Activated CD4-positive, alpha-beta T cell treated with anti-CD3 and anti-CD28 coated beads, Interleukin-2, amount 50 U/mL, for 4 hours (primary cell): ENCODE measurements at places on chromosomes 2 and 18.

DNA sequence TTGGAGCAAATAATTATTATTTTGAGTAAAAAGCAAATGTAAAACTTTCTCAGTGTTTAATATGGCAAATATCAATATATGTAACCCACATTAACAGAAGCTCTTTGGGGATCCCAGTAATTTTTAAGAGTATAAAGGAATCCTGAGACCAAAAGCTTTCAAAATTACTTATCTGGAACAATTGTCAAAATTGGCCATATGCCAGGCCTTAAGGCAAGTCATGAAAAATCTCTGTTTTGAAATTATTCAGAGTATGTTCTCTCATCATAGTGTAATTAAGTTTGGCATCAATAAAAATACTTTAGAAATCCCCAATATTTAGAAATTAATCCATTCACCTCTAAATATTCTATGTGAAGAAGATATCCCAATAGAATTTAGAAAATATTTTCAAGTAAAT, 225.3 kb upstream of the ARL4C start:
- DNase-seq = no peak

DNA sequence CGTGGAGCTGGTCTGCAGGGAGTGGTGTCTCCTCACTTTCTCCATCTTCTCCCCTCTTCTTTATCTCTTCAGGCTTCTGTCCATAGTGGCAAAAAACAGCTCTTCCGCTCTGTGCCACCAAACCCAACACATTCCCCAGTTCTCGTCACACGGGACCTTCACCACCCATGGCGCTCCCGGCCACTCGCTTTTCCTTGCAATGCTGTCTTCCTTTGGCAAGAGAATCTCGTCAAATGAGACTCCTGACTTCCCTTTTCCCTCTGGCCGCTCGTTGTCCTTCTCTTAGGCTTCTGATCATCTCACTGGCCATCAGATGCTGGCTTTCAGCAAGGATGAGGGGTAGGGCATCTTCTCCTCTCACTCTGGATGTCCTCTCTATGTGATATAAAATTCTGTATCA, 72.9 kb downstream of the DCDC2C start:
- DNase-seq = no peak

GRCh38 chr2:86253424-86253823, 54.2 kb downstream of the MRPL35 start:
- no peak for DNase-seq

GRCh38 chr2:120969613-120970355, 234.1 kb downstream of the GLI2 start:
- DNase-seq = no peak

DNA sequence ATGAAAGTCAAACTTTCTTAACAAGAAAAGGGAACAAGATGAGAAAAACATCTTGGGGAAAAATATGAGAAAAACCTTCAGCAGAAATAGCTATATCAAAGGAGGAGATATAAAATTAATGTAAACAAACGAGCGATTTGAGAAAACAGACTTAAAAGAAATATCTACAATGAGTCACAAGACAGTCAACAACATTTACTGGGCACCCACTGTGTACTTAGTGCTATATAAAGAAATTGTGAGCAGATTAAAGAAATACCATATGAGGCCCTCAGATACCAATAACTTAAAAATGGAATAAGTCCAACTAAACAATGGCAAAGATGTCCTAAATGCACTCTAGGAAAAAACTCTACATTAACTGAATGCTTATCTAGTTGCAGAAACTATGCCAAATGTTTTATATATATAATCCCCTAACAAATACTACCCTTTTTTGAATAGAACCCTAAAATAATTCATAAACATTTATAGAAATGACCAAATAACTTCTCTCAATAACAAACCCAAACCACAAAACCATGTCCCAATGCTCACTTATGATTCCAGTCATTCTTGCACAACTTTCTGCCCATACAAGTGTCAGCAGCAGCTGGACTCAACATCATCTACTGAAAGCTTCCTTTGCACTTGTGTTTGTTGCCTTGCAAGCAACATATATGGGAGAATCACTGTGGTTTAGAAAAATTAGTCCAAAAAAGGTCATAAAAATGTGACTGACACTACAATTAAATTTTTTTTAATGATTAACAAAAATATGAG, 83.5 kb downstream of the COBLL1 start:
- no peak for DNase-seq

- no peak for DNase-seq
Measured at GRCh38 chr2:151614606-151615306, 119.5 kb downstream of the NEB start.

DNA sequence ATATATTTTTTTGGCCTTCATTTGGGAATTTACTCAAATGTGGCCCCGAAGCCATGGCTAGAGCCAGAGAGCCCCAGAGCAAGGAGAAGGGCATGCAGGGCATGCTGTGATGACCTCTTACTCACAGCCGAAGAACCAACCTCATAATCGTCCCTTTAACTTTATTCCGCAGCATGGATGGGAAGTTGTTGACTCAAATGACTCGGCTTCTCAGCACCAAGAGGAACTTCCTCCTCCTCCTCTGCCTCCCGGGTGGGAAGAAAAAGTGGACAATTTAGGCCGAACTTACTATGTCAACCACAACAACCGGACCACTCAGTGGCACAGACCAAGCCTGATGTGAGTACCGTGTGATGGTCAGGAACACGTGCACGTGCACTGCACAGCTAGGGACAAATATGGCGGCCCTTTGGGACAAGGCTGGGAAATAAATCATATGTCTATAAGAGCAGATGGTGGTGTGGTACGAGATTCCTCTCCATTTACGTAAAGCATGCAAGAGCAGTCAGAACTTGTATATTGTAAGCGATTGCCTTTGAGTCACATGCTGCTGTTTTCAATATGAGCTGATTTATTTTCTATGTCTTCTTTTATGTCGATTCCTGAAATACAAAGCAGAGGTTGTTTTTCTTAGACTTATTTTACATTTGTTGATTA, 280.9 kb downstream of the NEDD4L start:
- DNase-seq = no peak

DNA sequence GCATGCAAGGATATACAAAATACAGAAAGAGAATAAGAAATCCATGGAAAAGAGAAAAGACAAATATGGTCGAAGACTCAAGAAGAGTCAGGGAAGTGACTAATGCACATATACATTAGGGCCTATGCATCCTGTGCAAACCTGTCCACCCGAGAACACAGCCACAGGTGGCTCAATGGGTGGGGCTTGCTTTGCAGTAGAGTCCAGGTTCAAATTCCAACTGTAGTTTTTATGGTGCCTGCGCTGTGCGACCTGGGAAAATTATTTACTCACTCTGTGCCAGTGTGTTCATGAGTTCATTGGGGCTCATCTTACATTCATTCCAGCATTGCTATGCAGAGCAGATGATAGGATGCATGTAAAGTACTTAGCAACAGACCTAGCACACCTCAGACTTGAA, 244.7 kb downstream of the CTNNA2 start:
- no peak for DNase-seq

GRCh38 chr2:130241041-130241707, 42.9 kb upstream of the TUBA3E start:
- DNase-seq = no peak

DNA sequence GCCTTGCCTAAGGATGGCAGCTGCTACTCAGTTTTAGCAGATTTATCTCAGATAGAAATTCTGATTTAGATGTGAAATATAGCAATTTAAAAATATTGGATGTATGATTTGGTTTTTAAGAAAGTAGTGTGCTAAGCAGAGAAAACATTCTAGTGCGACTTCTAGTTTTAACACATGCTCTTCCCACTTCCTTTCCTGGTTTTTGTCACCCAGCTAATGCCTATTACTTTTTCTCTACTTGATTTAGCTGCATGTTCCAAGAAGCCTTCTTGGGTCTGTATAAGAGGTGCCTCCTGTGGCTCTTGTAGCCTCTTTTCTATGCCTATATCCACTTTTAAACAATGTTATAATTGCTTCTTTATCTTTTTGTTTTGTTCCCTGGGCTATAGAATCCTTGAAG, 53.0 kb downstream of the GPD2 start:
- no peak for DNase-seq

GRCh38 chr2:20525041-20526035, 78.5 kb downstream of the RHOB start:
- DNase-seq = no peak

DNA sequence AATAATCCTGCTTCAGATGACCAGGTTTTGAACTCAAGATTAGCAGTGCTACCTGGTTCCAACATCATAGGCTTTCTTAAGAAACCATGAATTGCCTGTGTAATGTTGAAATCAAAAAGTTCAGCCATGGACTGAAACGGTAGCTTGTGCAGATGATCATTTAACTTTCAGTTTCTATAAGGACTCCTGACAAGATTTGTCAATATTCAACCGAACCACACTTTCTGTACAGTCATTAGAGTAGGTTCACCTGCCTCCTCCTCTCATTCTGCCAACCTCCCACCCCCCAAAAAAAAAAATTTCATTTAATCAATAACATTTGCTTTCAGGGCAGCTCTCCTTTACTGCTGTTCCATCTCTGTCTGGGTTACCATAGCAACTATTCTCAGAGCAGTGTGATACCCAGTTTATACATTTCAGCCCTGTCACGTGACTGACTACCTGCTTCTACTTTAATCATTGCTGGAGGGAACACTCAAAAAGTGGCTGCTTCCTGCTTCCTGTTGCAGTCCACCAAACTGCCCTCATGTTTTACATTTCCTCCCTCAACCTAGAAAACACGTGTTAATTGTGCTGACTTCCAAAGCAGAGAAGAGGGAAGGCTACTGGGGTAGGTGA, 275.5 kb downstream of the SS18 start:
- no peak for DNase-seq

- no peak for DNase-seq
Measured at GRCh38 chr2:223625652-223626051, 23.5 kb upstream of the SCG2 start.

- DNase-seq = no peak
Measured at GRCh38 chr2:226030369-226030768, 630.9 kb downstream of the NYAP2 start.

DNA sequence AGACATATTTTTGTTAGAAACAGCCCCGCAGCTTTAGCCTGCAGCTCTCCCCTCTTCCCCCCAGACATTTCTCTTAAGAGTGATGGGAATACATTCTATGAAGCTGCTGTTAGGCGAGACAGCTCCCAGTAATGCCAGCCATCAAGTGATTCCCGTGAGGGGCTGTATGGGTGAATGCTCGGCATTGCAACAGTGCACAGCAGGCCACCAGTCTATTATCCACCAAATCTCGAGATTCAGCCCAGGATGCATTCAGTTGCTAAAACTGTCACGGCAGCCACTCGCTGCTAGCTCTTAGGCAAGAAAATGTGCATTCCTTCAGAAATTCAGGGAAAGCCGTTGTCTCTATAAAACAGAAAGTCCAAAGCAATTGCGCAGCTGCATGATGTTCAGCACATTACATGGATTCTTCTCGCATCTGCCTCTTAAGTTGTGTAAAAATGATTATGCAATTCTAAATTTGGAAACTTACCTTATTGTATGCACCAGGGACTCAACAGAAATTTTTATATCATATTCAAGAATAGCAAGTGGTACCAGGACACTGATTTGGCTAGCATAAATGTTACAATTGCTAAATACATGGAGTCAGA, 211.3 kb upstream of the ARL4C start:
- DNase-seq = no peak

- no peak for DNase-seq
Measured at GRCh38 chr2:29334706-29335105, 219.5 kb downstream of the CLIP4 start.

DNA sequence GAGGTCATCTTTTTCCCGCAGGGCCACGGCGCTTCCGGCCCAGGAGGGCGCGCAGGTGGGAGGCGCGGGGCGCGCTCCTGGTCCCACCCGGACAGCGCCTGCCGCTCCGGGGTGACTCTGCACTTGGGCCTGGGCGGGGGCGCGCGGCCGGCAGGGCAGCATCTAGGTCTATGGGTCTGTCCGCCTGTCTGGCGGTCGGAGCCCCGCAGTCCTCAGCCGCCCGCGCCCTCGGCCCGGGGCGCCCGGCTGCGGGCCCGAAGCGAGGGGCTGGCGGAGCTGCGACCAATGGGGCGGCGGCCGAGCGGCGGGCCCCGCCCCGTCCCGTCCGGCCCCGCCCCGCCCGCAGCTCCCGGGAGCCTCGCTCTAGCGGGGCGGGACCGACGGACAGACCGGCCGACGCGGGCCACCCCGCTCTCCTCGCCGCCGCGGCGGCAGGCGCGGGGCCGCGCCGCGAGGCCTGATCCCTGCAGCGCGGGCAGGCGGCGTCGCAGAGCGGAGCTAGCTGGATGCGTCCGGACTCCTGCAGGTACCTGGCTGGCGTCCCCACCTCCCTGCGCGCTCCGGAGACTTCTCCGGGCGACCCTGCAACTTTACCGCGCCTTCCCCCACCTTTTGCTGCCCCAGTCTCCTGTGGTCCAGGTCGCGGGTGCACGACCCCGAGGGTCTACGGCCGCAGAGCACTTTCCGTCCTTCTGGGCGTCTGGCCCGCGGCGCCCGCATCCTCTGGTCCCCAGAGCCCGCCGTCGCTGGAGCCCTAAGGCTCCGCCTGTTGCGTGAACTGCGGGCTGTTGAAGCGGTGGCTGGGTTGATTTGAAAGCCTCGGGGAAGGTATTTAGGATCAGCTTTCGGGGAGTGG, at the start of gene KCNS3:
Gene KCNS3 (plus strand): TSS at position 387 of the 856 bp plus-strand sequence. CDS start 52,342 bp downstream, outside the sequence.
- no peak for DNase-seq

GRCh38 chr2:120847700-120848321, 112.1 kb downstream of the GLI2 start:
- DNase-seq = no peak

- DNase-seq = no peak
Measured at GRCh38 chr2:173239644-173240043, 115.0 kb upstream of the CDCA7 start.

- no peak for DNase-seq
Measured at GRCh38 chr2:237904831-237905599, 45.6 kb downstream of the RAMP1 start.

DNA sequence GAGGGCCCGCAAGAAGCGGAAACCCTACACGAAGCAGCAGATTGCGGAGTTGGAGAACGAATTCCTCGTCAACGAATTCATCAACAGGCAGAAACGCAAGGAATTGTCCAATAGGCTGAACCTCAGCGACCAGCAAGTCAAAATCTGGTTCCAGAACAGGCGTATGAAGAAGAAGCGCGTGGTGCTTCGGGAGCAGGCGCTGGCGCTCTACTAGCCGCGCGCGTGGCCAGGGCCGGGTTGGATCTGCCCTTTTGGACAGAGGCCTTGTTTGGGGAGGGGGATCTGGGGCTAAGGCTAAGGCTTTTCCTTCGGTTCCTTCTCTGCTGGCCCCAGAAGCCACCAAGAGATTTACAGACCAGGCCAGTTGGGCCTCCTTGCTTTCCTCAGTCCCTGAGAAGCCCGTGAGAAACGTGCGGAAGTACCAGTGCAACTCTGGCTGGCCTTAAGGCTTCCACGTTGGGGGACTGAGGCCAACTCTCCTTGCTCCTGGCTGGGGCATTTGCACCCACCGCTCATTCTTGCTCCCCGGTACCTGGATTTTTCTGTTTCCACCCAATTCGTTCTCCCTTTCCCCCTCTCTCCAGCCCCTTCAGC, 1.0 kb downstream of the HOXD12 start:
- no peak for DNase-seq

DNA sequence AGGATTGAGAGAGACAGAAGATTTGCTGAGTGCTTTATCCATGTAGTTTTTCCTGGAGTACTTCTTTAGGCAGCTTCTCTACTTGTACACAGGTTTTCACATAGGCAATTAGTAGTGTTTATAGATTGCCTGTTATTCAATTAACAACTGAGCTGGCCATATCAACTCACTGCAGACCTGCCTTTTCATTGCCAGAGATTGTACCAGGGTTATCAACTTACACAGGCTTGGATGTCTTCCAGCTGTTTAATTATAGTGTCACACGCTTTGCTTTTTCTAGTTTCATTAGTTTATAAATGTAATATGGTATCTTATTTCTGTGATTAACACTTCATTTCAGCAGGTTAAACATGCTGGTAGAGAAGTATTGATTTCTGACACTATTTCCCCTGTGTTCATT, 125.9 kb downstream of the GPD2 start:
- DNase-seq = no peak

- DNase-seq = peak; percentile 26
Measured at GRCh38 chr2:46776687-46777327, 138.8 kb downstream of the MCFD2 start.
